Ovary (tissue), 10 donors: ENCODE measurements at places on chromosomes 6 and 20. TPM values are rescaled to one million over a fixed set of nuclear protein-coding genes. Genes with fewer than 3 reads are reported as not detected.

Gene FRK
- 0.40 TPM for total RNA-seq

Gene RAET1E
- not detected for total RNA-seq

Gene LST1
- 13.9 TPM for total RNA-seq

- H3K27me3 ChIP-seq: no peaks in the 10 kb centered on the region
- no peak overlapping the region for H3K4me3 ChIP-seq
- no peaks in the 10 kb centered on the region for H3K36me3 ChIP-seq
- H3K4me1 ChIP-seq: no peaks in the 10 kb centered on the region
These were observed 32.6 kb downstream of the BAK1 start for GRCh38 chr6:33547499-33547898.

GRCh38 chr20:34363465-34364222 is 571 bp downstream of the ITCH start:
- DNase-seq: peak; percentile 21
- peak overlapping the region; percentile 85 for H3K4me3 ChIP-seq
- peaks cover 21% of the 10 kb centered on the region for H3K4me1 ChIP-seq
- no peaks in the 10 kb centered on the region for H3K27me3 ChIP-seq
- H3K36me3 ChIP-seq: no peaks in the 10 kb centered on the region

DNA sequence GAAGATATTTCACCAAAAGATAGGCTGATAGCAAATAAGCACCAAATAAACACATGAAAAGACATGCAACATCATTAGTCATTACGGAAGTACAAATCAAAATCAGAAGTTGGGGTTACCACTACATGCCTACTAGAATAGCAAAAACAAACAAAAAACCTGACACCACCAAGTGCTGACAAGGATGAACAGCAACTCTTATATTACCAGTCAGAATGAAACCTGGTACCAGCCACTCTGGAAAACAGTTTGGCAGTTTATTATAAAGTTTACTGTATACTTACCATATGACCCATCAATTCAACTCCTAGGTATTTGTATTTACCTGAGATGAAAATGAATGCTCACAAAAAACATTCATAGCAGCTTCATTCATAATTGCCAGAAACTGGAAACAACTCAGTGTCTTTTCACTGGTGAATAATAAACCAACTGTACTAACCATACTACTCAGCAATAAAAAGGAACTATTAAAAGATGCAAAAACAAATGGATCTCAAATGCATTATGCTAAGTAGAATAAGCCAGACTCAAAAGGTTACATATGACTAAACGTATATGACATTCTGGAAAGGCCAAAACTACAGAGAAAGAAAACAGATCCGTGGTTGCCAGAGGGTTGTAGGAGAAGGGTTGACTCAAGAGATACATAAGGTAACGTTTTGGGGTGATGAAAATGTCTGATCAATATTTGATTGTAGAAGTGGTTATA is 33.0 kb downstream of the NUP153 start:
- no peak overlapping the region for H3K27ac ChIP-seq
- H3K36me3 ChIP-seq: no peaks in the 10 kb centered on the region
- H3K27me3 ChIP-seq: no peaks in the 10 kb centered on the region
- no peak overlapping the region for H3K4me3 ChIP-seq
- peaks cover 5% of the 10 kb centered on the region for H3K4me1 ChIP-seq

DNA sequence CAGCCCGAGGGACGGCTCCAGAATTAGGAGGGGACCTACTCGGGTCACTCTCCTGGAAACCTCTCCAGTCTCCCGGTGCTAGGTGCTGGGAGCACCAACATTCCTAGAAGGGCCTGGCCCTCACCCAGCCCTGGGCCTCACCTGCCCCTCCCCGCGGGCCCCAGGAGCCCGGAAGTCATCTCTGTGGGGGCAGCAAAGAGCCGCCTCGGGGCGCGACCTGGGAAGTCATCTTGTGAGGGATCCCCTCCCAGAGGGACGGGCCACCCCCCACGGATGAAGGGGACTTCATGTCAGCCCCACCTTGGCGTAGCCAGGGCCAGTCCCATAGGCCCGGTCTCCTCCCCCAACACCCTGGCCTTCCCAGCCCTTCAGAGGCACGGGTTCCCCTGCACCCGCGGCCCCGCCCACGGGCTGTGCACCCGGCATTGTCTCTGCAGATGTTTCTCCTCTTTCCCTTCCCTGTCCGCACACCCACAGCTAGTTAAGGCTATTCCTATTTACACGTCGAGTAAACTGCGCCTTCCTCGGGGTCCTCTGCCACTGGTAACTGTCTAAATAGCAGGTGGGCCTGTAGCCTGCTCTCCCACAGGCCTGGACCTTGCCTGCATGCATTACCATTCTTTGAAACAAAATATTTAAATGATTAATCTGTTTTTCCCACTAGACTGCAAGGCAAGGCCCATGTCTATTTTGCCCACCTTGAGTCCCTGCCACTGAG is 896 bp upstream of the RNASET2 start:
- H3K4me1 ChIP-seq: peaks cover 3% of the 10 kb centered on the region
- H3K4me3 ChIP-seq: peak overlapping the region; percentile 61
- no peaks in the 10 kb centered on the region for H3K36me3 ChIP-seq
- H3K27ac ChIP-seq: peak overlapping the region; percentile 35
- no peaks in the 10 kb centered on the region for H3K27me3 ChIP-seq

DNA sequence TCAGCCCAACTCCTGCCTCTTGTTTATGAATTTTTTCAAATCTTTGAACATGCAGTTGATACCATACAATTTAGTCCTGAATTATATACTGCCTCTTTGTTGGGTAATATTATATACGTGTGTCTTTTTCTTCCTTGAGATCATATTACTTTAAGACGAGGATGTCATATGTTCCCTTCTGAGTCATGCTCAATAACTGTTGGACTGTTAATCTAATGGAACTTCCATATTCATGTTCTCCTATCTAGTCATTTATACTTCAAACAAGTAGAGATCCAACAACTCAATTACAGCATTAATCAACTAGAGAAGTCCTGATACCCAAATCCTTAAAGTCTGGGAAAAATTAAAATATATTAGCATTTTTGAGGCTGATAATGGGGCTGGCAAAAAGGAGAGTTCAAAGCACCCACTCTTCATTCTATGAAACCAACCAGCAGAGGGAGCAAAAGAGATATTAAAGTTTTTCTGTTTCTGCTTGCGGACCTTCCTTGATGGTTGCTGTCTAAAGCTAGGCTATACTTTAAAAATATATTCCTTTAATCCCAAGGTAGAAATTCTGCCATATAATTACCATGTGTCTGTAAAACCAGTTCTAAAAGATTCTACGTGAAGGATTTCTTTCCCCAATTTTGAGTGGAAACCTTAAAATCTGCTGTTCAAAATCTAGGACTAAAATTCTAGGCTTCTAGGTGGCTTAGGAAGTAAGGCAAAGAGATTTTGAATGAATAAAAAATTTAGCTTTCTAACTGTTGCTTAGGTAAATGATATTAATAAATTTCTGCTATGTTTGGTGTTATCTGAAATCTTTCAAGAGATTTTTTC is 498.9 kb downstream of the BCKDHB start:
- H3K4me3 ChIP-seq: no peak overlapping the region
- DNase-seq: no peak
- H3K36me3 ChIP-seq: no peaks in the 10 kb centered on the region
- no peak overlapping the region for H3K27ac ChIP-seq
